Diencephalon (tissue), 1 donor: ENCODE measurements at places on chromosomes 3 and 15. TPM values are rescaled to one million over a fixed set of nuclear protein-coding genes. Genes with fewer than 3 reads are reported as not detected.

PARP16 gene
- 9.5 TPM for total RNA-seq

PROK2 gene
- total RNA-seq: 5.5 TPM

C3orf70 gene
- 54.9 TPM for total RNA-seq

OR4F15 gene
- total RNA-seq: not detected

LINGO1 gene
- 45.2 TPM for total RNA-seq

CASR gene
- total RNA-seq: 0.69 TPM

CLRN1 gene
- total RNA-seq: not detected

ANO10 gene
- total RNA-seq: 48.4 TPM

C3orf20 gene
- 0.23 TPM for total RNA-seq
